ENCODE measurements at places on chromosomes 6 and 20.
A peak's percentile ranks its signal among the peaks of the same experiment; 100 is the strongest.

- no peak for DNase-seq
Observed at GRCh38 chr20:53597521-53598120, 4.0 kb upstream of the ZNF217 start.

DNA sequence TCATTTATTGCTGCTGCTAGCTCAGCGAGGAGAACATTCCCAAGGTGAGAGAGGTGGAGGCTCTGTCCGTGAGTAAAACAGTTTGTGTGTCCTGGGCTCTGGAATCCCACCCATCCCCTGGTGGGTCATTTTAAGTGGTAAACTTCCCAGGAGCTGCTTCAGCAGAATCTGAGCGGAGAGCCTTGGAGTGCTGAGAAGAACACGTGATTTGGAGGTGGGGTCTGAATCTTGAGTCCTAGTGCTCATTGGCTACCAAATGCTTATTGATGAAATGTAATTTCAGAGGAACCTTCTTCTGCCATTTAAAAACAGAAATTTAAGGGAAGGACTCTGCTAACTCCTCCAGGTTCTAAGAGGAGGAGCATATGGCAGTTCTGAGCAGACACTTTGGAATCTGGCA lies 132.4 kb downstream of the CDH26 start:
- DNase-seq, result no peak

DNA sequence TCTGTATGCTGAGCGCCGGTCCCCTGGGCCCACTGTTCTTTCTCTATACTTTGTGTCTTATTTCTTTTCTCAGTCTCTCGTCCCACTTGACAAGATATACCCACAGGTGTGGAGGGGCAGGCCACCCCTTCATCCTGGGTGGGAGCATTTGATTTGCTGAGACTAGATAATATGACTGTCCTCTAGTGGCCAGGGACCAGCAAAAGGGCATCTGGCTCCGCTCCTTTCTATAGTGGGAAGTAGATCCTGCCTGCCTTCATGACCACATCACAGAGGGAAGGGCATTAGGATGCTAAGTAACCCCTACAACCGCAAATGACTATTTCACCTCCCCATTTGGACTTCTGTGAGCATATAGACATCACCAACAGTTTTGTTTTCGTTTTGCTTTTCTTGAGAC lies 64.5 kb downstream of the TRMT6 start:
- DNase-seq, result no peak

DNA sequence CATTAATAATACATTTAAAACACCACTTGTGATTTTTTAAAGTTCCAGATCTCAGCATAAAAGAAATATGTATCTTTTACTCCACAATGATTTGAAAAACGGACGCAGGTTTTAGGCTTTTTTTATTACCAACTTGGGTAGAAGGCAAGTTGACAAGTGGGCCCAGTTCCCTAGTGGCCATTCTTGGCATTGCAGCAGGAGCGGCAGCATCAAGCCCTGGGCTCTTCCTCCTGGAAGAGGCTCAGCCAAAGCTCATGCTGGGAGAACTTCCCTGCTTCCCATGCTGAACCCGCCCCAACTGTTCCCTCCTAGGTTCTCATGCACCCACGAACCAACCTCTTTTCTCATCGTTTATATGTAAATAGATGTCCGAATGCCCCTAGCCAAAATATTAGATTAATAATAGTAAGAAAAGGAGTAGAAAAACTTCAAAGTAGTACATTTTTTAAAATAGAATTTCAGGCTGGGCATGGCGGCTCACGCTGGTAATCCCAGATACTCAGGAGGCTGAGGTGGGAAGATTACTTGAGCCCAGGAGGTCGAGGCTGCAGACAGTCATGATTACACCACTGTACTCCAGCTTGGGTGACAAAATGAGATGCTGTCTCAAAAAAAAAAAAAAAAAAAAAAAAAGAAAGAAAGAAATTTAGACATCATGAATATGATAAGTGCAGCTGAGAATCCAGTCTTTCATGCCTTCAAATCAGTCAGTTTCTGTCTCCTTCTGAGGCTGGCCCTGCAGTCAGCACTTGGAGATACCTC lies 18.2 kb upstream of the MYB start:
- DNase-seq, result peak; percentile 65

- no peak for DNase-seq
Observed at GRCh38 chr20:56609321-56609720, 19.8 kb upstream of the TFAP2C start.

DNA sequence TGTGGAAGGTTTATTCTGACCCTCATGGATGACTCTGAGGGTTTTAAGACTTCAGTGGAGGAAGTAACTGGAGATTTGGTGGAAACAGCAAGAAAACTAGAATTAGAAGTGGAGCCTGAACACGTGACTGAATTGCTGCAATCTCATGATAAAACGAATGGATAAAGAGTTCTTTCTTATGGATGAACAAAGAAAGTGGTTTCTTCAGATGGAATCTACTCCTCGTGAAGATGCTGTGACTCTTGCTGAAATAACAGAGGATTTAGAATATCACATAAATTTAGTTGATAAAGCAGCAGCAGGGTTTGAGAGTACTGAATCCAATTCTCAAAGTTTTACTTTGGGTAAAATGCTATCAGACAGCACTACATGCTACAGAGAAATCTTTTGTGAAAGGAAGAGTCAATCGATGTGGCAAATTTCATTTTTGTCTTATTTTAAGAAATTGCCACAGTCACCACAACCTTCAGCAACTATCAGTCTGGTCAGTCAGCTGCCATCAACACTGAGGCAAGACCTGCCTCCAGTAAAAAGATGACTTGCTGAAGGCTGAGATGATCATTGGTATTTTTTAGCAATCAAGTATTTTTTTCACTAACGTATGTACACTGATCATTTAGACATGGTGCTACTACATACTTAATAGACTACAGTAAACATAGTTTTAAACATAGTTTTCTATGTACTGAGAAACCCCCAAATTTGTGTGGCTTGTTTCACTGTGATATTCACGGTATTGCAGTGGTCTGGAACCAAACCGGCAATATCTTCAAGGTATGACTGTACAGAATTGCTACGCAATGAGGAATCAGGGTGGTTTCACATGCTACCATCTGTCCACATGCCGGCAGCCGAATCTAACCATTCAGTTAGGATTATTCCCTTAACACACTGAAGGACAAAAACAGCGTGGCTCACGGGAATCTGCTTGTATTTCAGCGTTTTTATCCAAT lies 149.0 kb downstream of the MYB start:
- DNase-seq, result no peak

DNA sequence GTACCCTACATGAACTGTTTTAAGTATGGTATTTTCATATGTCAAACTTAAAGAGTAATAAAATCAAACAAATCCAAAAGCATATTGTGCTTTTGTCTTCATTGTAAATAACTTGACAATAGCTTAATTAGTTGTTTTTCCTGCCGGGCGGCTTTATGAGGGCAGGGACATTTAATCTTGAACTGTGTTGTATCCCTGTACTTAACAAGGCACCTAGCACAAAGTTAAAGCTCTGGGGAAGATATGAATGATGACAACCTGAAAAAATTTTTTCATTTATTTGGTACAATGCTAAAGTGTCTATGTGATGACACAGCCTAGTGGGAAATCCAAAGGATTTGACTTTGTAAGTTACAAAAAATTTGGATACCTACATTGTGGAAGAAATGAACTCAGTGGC lies 502 bp upstream of the HACE1 start:
- no peak for DNase-seq

- DNase-seq, result no peak
Observed at GRCh38 chr6:134519465-134519864, 201.6 kb upstream of the SGK1 start.

GRCh38 chr6:26021350-26022131 lies 58.9 kb downstream of the TRIM38 start:
- DNase-seq, result peak; percentile 92

DNA sequence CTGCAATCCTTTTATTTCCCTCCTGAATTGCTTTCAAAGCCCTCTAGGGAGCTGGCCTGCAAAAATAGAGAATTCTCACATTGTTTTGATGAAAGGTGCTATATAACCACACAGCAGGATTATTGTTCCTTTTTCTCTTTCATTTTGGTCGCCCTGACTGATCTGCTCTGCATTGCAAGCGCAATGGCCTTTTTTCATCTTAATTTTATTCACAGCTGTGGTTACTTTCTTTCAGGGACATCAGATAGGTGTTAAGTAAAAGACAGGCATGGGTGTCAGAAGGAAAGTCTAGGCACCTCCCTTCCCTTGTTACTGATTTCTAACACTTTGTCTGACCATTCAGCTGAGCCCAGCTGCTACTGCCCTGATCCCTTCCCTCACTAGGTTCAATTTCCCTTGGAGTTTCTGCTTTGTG lies 850.5 kb upstream of the MAP3K7 start:
- DNase-seq, result peak; percentile 11

GRCh38 chr6:161215876-161216615 lies 57.8 kb downstream of the AGPAT4 start:
- DNase-seq, result no peak

- DNase-seq, result no peak
Observed at GRCh38 chr6:37699138-37699766, 1.6 kb upstream of the MDGA1 start.

DNA sequence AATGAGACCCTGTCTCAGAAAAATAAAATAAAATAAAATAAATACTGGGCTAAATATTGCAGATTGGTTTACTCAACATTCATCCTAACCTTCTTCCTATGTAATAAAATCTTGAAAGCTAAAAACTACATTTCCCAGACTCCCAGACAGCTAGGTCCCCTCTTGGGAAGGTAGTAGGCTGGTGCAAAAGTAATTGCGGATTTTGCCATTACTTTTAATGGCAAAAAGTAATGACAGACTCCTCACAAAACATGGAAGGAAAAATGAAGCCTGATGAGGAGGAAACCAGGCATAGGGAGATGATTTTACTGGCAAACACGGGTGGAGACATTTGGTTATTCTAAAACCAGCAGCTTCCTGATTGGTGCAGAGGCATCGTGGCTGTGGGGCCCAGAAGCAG lies 70.6 kb upstream of the E2F3 start:
- no peak for DNase-seq

DNA sequence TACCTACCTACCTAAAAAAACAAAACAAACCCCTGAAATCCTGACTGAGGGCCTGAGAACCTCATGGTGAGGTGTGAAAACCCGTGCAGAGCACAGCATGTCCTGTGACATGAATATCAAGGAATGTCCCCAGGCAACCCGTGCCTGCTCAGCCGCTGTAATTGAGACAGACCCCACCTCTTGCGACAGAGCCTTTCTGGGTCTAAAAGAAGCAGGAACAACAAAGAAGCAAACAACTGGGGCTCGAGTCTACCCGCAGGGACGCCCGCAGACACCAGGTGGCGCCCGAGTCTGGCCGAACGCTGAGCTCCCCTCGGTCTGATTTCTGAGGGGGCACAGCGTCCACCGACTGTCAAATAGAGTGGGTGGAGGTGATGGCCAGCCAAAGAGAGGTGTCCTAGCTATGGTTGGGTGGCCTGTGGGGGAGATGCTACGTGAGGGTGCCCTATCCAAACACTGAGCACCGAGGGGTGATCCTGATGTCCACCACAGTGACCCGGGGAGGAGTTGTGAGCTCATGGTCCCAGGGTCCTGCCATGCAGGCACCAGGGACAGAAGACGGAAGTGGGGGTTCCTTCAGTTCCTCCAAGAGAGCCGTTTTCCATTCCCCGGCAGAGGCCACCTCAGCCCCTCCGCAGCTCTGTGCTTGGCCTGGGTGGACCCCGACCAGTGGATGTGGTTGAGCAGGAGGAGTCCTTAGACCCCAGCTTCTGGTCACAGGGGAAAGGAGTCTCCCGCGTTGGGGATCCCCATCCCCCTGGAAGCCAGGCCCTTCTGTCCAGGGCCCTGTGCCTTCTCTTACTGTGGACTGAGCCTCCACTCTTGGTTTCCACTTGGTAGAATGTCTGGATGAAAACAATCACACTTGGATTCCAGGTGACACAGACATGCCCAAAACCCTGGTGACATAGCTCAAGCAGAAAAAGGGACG lies 268.2 kb downstream of the CDC5L start:
- peak; percentile 89 for DNase-seq

DNA sequence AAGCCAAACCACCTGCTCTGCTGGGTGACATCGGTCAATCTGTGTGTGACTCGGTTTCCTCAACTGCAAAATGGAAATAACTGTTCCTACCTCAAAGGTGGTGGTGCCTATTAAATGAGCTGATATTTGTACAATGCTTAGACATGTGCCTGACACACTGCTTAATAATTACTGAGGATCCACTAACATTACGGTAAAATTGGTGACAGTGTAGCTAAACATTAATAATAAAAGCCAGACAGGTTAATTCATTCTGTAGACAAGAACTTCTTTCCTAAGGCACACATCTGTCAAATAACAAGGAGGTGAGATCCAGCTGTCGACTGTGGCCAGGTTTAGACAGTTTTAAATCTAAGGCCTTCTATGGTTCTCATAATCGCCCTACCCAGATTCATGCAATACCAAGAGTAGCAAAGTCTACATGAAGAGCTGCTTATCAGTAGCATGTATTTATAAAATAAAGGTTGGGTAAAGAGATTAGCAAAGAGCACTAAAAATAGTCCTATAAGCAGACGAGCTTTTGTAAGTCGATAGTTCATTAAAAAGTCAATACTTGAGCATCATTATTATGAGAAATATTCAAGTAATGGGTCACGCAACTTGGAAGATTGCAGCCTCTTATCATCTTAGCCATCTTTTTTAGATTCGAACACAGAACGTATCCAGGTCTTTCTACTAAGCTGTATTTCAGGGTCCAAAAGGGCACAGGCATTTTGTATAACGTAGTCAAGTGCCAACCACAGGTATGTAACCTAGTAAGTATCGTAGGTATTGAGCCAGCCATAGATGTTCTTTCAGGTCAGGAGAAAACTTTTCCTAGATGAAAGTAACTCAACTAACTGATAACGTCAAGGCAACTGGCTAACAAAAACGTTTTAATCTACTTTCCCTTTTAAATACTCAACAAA lies 3.2 kb downstream of the CNKSR3 start:
- DNase-seq, result no peak

GRCh38 chr6:66094615-66095014 lies 387.6 kb upstream of the EYS start:
- DNase-seq, result no peak

GRCh38 chr6:39087197-39087596 lies 27.8 kb downstream of the SAYSD1 start:
- peak; percentile 10 for DNase-seq

All from H7 (cell line).